ENCODE measurements at places on chromosomes 3 and 15.

DNA sequence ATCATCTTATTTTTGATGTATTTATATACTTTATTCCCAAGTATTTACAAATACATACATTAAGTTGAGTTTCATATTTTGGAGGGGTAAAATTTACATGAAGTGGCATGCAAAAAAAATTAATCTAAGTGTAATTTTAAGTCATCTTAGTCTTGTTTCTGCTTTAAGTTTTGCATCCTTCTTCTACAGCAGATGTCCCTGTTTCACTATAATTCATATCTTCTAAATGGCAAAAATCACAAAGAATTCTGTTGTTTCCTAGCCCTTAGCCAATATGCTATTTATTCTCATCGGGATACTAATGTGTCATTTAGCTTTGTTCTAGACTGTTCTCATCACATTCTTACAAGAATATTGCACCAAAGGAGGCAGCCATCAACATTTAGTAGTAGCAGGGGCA, 831.9 kb downstream of the GBE1 start:
- DNase-seq = no peak

DNA sequence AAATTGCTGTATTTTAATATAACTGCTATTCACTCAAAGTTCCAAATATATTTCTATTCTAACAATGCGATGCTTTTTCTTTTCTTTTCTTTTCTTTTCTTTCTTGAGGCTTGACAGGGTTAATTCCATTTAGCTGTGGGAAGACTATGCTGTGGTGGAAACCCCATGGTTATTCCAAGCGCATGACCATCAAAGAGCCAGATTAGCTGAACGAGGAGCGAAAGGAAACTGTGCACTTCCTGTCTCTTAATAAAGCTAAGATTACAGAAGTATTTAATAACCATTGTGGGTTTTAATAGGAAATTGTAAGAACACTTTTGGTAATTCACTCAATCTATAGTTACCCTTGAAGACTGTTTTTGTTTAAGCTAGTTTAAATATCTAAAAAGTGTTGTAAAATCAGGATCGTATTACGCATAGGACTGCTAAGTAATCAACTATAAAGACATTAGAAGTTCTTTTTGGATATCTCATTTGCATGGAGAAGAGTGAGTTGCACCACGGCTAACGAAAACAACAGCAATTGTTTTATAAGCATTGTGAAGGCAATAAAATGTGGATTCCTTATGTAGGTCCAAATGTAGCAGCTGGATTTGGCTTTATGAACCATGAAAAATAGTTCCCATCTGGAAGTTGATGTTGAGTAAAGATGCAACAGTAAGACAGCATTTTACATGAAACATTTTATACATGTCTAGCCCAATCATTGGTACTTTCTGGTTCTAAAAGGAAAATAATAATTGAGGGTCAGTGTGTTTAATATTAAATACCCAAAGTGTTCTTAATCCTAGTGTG, 105.4 kb downstream of the ZIC1 start:
- DNase-seq = no peak

GRCh38 chr15:34366271-34367065, 528 bp downstream of the LPCAT4 start:
- peak; percentile 15 for DNase-seq

- no peak for DNase-seq
Observed at GRCh38 chr3:138469874-138470273, 35.5 kb downstream of the ESYT3 start.

DNA sequence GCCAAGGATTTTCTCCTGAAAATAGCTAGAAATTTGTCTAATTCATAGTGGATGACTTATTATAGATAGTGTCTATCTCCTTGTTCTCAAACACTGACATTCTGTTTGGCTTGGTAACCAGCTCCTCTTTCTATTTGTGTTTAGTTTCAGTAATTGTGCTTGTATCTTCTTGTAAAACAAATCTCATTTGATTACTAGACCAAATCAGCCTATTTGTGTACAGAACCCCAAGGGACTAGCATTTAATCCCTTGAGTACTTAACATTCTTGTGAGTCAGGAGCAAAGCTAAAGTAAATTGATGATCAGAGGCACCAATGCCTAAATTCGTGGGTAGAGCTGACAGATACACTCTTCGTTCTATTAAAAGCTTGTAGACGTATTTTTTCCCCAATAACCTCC, 306.5 kb upstream of the SLITRK3 start:
- DNase-seq = no peak

- peak; percentile 62 for DNase-seq
Observed at GRCh38 chr15:60362321-60363086, 35.3 kb downstream of the ANXA2 start.

GRCh38 chr3:79140708-79141107, 627.1 kb downstream of the ROBO1 start:
- peak; percentile 30 for DNase-seq

DNA sequence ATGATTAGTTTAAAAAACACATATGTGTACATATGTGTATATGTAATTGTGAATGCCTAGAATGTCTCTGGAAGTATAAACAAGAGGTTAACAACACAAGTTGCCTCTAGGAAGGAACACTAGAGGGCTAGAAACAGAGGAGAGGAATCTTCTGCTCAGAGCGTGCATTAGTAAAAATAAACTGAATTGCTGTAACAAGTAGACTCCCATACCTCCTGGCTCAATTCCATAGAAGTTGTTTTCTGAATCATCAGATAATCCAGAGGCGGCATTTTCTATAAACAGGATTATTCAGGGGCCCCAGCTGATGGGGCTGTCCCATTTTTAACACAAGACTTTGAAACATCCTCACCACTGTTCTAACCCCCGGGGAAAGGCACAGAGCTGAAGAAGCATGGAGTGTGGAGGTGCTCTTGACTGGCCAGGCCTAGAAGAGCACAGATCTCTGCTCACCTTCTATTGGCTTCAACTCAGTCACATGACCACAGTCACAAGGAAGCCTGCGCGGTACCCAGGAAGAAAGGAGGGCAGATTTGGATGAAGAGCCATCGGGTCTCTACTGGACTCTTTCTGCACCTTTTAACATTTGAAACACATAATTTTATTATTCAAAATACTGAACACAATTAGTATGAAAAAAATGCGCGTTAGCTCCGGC, 145.7 kb downstream of the TLE3 start:
- no peak for DNase-seq
